ENCODE measurements at places on chromosomes 6 and 20. TPM values are rescaled to one million over a fixed set of nuclear protein-coding genes. Genes with fewer than 3 reads are reported as not detected.

DNA sequence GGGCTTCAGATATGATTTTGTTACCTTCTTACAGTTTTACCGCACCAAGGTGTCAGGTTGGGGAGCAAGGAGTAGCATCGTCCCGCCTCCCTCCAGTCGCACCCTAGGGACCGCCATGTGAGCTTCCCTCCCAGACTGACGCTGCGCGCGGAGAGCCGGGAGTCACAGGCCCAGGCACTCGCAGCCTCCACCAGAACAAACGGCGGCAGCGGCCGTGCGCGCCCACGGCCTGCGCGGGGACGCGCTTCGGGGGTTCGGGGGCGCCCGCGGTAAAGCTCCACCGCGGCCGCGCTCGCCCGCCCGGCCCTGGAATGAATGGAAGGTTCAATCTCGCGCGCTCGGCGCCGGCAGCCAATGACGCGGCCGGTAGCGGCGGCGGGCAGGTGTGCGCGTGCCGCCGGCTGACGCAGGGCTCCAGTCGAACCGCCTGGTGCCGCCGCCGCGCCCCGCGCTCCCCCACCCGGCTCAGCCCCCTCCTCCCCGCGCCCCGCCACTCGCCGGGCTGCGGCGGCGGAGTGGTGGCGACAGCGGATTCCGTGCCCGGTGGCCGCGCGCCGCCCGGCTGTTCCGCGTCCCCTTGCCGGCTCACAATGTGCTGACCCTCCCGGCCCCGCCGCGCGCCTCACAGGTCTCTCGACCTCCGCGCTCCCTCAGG is 16.5 kb upstream of the LIN28B start:
- no peak for DNase-seq

- peak; percentile 11 for DNase-seq
These were observed 75.4 kb upstream of the ADGRB3 start for GRCh38 chr6:68559716-68560115.

DNA sequence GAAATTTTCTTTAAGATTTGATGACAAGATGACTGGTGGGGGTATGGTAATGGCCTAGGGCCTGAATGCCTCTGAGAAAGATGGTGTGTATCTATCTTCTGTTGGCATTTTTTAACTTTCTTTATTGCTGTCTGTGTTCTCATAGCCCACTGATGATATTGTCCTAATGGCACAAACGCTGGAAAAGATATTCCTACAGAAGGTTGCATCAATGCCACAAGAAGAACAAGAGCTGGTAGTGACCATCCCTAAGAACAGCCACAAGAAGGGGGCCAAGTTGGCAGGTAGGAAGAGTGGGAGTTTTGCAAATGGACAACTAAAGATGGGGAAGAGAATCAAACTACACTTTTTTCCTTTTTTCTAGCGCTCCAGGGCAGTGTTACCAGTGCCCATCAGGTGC is 7.5 kb downstream of the BRD2 start:
- no peak for DNase-seq

DNA sequence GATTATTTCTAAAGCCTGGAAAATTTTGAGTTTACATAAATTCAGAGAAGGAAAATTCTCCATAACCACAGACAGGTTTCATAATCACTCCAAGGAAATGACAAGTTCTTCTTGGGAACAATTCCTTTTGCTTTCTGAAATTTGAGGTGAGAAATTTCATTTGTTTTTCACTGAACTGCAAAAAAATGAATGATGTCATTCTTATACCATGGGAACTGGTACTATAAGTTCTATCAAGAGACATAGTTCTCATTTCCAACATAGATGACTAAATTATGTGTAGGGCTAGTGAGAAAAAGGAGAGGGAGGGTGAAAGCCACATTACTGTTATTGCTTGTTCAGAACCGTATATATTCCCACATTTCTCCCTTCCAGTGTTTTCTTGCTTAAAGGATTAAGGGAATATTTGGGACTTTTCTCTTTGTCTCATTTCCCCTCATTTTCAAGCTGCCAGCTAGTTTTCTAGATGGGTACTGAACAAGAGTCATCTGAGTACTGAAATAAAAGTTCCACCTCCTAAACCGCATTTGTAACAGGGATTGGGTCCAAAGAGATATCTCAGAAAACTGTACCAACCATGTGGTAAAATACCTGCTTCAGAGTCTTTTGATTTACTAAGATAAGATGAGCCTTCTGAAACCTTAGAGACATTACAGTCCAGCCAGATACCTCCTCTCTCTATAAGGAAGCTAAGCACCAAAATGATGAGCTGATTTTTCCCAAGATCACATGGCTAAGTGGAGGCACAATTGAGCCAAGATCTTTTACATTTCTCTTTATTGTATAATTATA is 144.3 kb upstream of the PRDM1 start:
- DNase-seq, result no peak

DNA sequence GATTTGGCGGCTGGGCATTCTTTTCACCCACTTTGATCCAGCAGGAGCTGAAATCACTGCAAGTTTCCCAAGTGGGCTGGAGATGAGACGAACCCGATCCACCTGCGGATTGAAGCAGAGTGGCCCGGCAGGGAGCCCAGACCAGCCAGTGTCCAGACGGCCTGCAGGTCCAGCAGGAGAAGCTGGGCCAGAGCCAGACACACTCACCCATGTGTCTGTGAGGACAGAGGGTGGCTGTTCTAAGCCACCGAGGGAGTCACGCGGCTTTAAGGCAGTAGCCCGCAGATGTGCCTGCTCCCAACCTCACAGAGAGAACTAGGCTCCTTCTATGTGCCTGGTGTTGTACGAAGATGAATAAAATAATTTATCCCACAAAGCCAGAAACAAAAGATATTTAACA is 200.7 kb downstream of the WDR27 start:
- DNase-seq, result no peak

GRCh38 chr6:81769824-81770223 is 17.3 kb upstream of the TENT5A start:
- no peak for DNase-seq

- no peak for DNase-seq
These were observed 78.6 kb downstream of the HIVEP1 start for GRCh38 chr6:12090714-12091113.

GRCh38 chr20:1823450-1823844 is 71.8 kb upstream of the SIRPA start:
- DNase-seq, result no peak

DNA sequence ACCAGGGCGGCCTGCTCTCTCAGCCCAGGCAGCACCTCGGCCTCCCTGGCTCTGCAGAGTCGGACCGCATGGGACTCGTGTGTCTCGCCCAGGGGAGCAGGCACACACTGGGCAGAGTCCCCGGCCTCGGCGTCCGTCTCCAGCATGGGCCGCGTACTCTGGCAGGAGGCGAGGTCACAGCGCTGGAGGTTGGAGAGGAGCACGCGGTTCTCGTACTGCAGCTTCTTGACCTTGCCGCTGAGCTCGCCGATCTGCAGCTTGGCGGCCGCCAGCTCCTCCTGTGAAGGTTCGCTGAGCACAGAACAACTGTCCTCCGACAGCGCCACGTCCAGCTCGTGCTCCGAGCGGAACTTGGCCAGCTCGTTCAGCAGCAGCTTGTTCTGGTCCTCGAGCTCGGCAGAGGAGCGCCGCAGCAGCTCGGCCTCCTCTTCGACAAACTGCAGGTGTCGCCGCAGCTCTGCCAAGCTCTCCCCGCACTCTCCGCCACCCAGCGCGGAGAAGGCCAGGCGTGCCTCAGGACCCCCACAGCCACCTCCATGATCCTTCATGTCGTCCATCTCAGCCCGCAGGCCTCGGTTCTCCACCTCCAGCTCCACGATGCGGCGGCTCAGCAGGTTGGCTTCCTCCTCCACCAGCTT is 42.0 kb upstream of the DSN1 start:
- no peak for DNase-seq

- DNase-seq, result no peak
These were observed 47.5 kb downstream of the FOXC1 start for GRCh38 chr6:1657116-1657770.

Gene GSTA1
- 0.83 TPM for polyA plus RNA-seq

Gene RGS17
- 3.4 TPM for polyA plus RNA-seq

Gene LINC00237
- polyA plus RNA-seq, result not detected

Gene LRRN4
- 16.8 TPM for polyA plus RNA-seq

Gene PGC
- 0.07 TPM for polyA plus RNA-seq

Gene STX11
- polyA plus RNA-seq, result 0.95 TPM

Gene TCF15
- polyA plus RNA-seq, result 1.9 TPM
